ENCODE measurements at places on chromosomes 13 and 19.
A peak's percentile ranks its signal among the peaks of the same experiment; 100 is the strongest.

DNA sequence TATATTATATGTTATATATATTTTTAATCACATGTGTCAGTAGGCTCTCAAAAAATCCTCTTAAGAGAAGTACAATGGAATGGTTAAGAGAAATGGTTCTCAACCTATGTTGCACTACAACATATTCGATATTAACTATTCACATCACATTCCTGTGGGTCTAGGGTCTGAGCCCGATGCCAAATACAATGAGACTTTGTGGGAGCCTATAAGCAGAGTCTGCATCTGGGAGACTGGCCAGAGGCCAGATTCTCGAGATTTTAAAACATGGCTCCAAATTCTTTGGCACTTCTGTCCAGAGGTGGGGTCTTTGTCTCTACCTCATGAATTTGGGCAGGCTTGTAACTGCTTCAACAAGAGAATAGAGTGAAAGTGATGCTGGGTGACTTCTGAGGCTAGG, 79.4 kb upstream of the NBEA start:
- DNase-seq, result no peak

- DNase-seq, result no peak
These were observed 1.4 kb downstream of the CLIP3 start for GRCh38 chr19:36031308-36031707.

- DNase-seq, result no peak
These were observed 32.5 kb upstream of the NDFIP2 start for GRCh38 chr13:79448413-79448812.

GRCh38 chr19:33395561-33396550, 22.3 kb downstream of the CEBPG start:
- no peak for DNase-seq

DNA sequence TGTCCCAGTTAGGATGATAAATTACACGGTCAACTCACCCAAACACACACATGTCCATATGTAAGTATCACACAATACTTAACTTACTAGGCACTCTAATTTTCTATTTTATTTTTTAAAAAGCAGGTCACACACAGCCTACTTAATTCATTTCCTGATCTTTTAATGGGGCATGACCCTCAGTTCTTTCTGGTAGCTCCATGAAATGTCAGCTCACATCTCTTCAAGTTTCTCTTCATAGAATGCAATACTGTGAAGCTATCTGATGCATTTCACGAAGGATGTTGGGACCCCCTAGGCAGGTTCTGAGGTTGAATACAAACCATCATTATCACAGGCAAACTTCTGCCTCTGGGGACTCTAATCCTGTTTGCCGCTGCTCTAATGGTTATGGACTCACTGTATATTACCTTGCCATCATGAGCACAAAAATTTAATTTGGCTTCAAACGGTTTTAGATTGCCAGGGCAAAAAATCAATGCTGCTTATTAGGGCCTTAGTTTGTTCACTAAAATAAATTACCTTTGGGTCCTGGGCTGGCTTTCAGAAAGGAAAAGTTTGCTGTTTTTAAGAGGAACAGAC, 16.1 kb upstream of the DHRS12 start:
- no peak for DNase-seq

DNA sequence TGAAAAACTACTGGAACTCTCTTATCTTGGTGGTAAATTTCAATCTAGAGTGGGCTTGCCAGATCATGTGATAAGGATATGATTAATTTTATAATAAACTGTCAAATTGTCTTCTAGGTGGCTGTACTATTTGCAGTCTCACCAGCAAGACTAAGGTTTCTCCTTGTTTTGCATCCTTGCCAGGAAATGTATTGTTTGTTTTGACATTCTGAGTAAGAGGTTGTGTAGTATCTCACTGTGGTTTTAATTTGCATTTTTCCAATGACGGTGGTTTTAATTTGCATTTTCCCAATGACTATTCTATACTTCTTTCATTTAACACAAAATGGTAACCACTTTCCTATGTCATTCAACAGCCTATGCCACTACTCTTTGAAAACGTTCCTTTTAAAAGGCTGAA, 2.0 kb downstream of the CAB39L start:
- no peak for DNase-seq

DNA sequence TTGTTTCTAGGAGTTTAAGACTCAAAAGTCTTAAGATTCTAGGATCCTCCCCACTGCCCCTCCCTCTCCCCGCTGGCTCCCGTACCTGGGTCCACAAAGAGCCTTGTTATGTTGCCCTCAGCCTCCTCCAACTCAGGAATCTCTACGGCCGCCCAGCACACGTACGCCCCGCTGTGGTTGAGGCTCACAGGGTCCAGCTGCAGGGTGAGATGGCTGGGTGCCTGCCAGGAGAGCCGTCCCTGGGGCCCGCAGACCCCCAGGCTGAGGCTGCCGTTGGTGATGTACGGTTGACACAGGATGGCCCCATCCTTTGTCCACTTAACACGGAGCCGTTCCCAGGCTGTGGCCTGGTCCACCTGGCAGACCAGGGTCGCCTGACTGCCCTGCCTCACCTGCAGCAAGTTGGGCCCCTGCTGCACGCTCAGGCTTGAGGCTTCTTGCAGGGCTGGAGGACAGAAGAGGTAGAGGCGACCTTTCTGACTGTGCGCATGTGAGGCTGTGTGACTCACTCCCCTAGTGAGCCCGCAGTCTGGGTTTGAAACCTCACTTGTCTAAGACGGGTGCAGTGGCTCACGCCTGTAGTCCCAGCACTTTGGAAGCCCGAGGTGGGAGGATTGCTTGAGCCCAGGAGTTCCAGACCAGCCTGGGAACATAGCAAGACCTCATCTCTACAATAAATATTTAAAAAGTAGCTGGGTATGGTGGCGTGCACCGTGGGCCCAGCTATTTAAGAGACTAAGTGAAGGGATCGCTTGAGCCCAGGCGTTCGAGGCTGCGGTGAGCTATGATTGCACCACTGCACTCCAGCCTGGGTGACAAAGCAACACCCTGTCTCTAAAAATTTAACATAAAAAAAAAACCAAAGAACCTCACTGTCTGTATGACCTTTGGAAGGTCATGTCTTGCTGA, 4.0 kb downstream of the TMIGD2 start:
- no peak for DNase-seq

- no peak for DNase-seq
These were observed 4.6 kb downstream of the KLF12 start for GRCh38 chr13:74129500-74130191.

- DNase-seq, result no peak
These were observed 57.4 kb downstream of the TM9SF2 start for GRCh38 chr13:99558570-99559180.

GRCh38 chr13:112693831-112694497, 4.1 kb downstream of the ATP11A start:
- DNase-seq, result no peak

DNA sequence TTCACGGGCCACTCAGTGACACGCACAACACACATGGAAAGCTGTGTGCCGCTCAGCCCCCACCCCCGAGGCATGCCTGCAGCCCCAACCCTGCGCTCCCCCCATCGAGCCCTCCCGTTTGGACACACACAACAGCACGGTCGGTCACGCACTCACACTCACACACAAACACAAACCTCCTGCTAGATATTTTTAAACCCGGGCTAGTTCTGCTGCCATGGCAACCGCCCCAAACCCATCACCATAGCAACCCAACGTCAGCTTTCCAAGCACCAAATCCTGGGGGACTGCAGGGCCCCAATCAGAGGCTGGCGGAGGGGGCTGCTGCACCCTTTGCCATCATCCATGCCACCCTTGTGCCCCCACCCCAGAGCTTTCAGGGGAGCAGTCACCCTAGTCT, 2.5 kb upstream of the NOVA2 start:
- peak; percentile 26 for DNase-seq

GRCh38 chr13:75353781-75354193, 128.2 kb downstream of the TBC1D4 start:
- no peak for DNase-seq

- DNase-seq, result no peak
These were observed 1.6 kb downstream of the ESD start for GRCh38 chr13:46795321-46795720.

DNA sequence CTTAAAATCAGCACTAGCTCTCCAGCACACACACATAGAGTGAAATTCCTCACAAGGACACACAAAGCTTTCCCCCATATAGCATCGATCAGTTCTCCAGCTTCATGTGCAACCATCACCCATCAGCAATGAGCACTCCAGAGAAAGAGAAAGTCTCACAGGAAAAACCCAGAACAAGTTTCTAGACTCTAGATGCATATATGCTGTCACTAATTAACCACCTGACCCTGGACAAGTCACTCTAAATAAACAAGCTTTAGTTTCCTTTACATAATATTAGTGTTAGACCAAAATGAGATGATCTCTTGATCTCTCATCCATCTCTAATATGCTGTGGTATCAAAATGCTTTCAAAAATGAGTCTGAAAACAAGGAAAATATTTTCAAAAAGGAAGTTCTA, 81.2 kb downstream of the TBC1D4 start:
- DNase-seq, result no peak

GRCh38 chr19:12752056-12752781, 628 bp downstream of the BEST2 start:
- no peak for DNase-seq

DNA sequence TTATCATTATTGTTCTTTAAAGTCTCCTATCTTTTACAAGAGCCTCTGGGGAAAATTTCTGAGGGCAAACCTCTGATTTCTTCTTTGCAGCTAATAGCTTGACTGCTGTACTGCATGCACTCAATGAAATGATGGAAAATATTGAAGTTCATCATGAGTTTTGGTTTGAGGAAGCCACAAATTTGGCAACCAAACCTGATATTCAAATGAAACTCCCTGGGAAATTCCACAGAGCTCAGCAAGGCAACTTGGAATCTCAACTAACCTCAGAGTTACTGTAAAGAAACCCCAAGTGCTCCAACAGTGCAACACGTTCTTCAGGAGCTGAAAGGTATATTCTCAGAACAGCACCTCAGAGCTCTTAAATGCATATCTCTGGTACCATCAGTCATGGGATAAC, 14.2 kb upstream of the RNF6 start:
- DNase-seq, result no peak

GRCh38 chr19:50500060-50500752, 10.8 kb downstream of the JOSD2 start:
- peak; percentile 53 for DNase-seq

DNA sequence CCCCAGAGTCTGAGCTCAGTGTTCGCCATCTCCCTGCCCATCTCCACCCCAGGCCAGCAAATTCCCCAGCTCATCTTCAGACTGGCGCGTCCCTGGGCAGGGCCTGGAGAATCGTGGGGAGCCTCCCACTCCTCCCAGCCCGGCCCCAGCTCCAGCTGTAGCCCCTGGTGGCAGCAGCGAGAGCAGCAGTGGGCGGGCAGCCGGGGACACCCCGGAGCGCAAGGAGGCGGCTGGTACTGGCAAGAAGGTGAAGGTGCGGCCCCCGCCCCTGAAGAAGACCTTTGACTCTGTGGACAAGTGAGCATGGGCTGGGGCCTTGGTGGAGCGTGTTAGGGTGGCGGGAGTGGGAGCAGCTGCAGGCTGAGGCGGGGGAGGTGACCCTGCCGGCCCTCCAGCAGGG, 8.4 kb upstream of the PRR19 start:
- no peak for DNase-seq

DNA sequence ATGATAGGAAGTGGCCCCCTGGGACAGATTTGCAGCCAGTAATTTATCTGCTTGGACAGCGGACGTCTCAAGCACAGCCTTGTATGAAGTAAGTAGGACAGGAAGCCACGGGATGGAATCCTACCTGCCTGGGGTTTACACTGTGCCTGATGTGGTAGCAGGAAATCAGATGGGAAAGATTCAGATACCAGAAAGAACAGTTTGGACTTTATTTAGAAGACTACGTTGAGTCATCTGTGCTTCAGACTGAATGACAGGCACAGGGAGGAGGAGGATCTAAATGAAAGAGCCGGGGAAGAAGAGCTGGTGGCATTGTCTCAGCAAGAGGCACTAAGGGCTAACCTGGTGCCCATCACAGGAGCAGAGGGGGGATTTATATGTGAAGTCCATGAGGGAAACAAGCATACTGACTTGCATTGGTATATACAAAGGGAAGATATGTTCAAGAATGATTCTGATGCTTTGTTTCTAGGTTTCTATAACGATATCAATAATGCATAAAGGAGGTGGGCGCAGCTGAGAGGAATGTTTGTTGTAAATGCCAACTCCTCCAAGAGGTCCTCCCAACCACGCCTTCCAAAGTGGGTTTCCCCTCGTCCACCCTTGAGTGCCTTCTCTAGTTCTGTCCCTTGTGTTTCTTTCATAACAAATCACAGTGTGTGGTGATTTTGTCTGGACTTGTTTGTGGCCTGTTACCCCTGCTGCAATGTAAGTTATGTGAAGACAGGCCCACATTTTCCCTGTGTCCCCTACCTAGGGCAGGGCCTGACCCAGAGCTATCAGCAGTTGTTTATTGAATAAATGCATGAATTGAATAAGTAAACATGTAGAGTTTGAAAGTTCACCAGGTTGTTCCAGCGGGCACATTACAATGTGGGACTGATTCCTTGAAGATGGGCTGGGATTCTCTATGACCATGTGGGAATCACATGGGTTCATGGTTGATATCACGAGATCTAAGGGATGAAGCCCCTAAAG, 328.4 kb downstream of the SLC7A1 start:
- DNase-seq, result no peak

DNA sequence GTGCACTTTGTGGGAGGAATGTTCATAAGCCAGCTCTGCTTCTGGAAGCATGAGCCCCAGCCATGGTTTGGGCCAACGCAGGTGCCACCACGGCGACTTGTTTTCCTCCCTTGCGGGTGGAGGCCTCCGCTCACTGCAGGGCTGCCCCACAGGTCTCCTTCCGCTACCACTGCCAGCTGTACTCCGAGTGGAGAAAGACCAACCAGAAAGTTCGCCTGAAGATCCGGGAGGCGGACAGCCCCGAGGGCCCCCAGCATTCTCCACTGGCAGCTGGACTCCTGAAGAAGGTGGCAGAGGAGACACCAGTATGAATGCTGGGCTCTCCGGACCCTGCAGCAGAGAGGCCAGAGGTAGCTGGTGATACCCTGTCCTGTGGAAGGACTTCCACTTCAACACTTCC, 6.5 kb upstream of the HNRNPM start:
- no peak for DNase-seq

- DNase-seq, result no peak
These were observed 53.9 kb downstream of the RBM26 start for GRCh38 chr13:79352107-79352506.

DNA sequence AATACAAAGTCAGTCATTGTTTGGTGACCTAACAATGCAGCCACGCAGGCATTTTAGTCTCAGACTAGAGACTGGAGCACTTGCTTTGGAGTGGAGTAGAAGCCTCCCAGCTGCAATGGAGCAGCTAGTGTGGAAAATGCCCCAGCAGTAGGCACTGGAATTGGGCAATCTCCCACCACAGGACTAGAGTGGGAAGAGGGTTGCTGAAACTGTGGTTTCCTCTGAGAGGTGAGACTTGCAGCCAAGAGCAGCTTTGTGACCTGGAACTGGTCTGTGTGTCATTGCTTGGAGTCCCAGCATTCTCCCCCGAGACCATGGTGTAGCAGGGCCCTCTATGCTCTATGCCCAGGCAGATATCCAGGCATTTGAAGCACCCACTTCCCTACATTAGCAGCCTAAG, 556.3 kb downstream of the UQCRFS1 start:
- DNase-seq, result no peak

GRCh38 chr13:72728290-72728605, 525 bp downstream of the BORA start:
- no peak for DNase-seq

GRCh38 chr19:45496349-45496953, 396 bp downstream of the RTN2 start:
- no peak for DNase-seq
